ENCODE measurements at places on chromosomes 5 and 9. TPM values are rescaled to one million over a fixed set of nuclear protein-coding genes. Genes with fewer than 3 reads are reported as not detected.

DNAI1 gene
- total RNA-seq = not detected

RNF180 gene
- total RNA-seq = 22.4 TPM

GRCh38 chr5:7941692-7942091 lies 72.7 kb downstream of the MTRR start:
- DNase-seq = no peak

DNA sequence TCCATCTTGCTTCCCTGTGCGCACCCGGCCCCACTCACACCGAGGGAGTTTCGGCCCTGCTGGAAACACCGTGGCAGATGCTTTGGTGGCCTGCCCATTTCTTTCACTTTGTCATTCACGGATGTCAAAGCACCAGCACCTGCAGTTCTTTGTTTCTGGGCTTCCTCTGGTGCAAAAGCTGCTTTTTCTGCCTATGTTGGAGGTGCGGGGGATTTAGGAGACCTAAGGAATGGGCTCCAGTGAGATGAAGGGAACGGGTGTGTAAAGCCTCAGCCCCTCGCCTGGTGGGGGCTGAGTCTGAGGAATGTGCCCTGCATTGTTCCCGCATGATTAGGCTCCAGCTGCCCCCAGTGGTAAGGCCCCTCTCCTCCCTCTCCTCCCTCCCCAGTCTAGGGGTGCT lies 62.3 kb downstream of the THBS4 start:
- no peak for DNase-seq

QRFP gene
- not detected for total RNA-seq

DNA sequence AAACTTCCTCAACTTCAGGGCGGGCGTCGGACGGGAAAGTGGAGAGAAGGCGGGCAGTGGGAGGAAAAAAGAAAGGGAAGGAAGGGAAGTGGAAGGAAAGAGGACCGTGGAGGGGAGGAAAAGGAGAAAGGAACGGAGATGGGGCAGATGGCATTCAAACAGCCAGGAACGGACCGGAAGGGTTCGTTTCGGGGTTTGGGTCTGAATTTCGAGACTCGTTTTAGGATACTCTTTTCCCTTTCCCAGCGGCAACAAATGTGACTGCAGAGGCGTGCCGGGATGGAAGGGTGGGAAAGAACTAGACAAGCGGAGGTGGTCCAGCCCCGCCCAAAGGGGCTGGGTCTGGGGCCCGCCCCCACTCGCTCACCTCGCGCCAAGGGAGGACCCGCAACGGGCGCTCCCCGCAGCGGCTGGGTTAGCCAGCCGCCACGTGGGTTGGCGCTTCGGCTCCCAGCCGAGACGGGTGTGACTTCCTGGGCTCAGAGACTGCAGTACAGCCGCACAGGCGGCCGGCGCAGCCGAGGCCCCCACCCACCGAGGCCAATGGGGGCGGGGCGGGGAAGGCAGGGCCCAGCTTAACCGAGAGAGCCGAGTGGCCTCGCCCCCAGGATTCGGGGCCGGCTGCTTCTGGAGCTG lies 2.7 kb downstream of the VCAN start:
- peak; percentile 95 for DNase-seq

TRIM52 gene
- 19.9 TPM for total RNA-seq

PCDHGA4 gene
- total RNA-seq = 7.9 TPM

DNA sequence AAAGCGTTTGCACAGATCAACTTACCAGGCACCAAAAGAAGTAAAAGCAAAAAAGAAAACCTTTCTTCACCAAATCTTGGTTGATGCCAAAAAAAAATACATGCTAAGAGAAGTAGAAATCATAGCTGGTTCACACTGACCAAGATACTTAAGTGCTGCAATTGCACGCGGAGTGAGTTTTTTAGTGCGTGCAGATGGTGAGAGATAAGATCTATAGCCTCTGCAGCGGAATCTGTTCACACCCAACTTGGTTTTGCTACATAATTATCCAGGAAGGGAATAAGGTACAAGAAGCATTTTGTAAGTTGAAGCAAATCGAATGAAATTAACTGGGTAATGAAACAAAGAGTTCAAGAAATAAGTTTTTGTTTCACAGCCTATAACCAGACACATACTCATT lies 36.4 kb upstream of the CCDC152 start:
- no peak for DNase-seq

DNA sequence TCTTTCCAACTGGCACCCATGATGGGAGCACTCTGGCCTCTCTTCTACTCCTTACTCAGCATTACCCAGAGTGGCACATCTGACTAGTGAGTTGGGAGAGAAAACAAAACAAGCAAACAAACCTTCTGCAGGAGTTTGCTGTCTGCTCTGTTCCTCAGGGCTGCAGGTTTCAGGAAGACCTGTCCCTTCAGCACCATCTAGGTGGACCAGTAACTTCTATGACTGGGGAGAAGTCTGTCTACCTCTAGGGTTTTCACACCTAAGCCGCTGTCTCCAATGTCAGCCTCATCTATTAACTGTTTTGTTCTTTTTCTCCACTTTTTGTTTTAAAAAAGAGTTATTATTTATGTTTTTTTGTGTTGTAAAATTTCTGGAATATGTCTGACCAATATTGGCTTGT lies 58.7 kb downstream of the RAB3C start:
- no peak for DNase-seq

- DNase-seq = no peak
These were observed 23.9 kb upstream of the PPP1R2B start for GRCh38 chr5:156826150-156826549.

DNA sequence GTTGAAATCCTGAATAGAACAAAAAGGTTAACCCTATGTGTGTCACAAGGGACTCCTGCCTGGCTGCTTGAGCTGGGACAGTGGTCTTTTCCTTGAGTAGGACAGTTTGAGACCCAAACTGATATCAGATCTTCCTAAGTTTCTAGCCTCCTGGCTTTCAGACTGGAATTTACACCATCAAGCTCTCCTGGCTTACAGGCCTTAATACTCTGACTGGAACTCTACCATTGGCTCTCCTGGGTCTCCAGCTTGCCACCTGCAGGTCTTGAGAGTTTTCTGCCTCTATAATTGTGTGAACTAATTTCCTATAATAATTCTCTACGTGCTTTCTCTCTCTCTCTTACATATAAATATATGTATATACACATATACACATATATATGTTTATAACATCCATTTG lies 112.5 kb downstream of the PRR16 start:
- no peak for DNase-seq

- no peak for DNase-seq
These were observed 15.4 kb downstream of the HAUS6 start for GRCh38 chr9:19087106-19088000.

DNA sequence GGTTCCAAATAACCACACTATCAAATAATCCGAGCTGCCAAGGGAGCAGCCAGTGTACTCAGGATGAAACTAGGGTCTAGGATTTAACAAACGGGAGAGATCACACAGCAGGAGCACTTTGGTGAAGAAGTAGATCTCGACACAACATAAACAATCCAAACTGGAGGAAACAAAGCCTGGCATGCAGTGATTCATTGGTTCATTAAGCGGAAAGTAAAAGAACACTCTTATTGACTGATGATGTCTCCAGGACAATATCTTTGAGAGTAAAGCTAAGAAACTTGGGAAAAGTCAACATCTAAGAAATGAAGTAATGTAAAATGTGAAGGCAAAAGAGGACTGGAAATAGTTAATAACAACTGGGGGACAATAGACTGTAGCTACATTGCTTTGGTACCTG lies 1478.3 kb upstream of the CDH9 start:
- DNase-seq = no peak

SAXO1 gene
- total RNA-seq = 0.11 TPM

GRCh38 chr5:170437621-170438375 lies 48.6 kb upstream of the KCNMB1 start:
- no peak for DNase-seq

- no peak for DNase-seq
These were observed 75.1 kb downstream of the BASP1 start for GRCh38 chr5:17292434-17293015.

DNA sequence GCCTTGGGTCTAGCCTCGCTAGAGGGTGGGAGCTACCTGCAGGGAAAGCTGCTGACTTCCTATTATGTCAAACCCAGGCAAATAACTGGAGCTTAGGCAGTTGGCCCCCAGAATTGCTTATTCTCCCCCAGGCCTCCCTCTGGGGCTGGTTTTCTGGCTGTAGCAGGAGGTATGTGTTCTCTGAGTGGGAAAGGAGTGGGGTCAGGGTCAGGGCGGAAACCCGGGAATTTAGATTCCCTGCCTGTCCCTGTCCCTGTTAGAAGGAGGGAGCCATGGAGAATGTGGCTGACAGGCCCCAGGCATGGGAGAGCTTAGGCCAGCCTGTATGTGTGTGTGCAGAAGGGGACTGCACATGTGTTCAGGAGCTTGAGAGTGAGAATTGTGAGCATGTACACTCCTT lies 13.6 kb upstream of the CXXC5 start:
- no peak for DNase-seq

GRCh38 chr5:151086905-151087360 lies 6.1 kb upstream of the TNIP1 start:
- DNase-seq = no peak

DNA sequence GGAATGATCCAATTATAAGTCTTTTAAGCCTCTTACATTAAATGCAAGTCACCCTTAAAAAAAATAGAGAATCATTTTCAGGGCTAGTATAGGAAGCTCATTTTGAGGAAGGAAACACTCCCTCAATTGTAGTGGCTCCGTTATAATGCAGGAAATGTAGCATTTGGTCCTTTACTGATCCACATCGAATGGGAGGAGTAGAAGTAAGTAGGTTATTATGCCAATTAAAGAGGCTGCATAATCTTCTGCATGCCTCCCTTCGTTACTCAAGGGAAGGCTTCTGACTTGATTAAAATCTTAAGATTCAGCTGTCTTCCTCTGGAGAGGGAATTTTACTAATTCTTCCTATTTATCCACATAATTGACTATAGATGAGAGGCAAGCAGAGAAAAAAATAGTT lies 579.2 kb upstream of the COX7C start:
- DNase-seq = no peak

GRCh38 chr9:37206121-37206620 lies 85.8 kb downstream of the ZCCHC7 start:
- DNase-seq = no peak

DNA sequence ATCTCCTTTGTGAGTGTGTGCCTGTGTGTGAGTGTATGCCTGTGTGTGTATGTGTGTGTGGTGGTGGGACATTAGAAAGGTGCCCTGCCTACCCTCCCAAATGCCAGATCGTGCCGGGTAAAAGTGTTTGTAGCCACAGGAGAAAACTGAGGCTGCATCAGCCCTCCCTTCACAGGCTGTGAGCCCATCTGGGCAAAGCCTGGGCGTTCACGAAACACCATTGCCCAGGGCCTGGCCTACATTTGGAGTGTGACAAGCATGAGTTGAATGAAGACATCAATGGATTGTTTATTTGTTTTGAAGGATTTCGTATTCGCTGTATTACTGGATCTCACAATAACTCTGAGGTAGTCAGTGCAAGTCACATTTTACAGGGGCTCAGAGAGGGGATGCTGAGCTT lies 270.8 kb downstream of the NSG2 start:
- DNase-seq = no peak

SPAG8 gene
- total RNA-seq = 0.65 TPM

GRCh38 chr9:78365748-78366697 lies 69.1 kb downstream of the PSAT1 start:
- no peak for DNase-seq

GRCh38 chr9:131487621-131488031 lies 15.1 kb upstream of the POMT1 start:
- no peak for DNase-seq

- DNase-seq = no peak
These were observed 1664.5 kb downstream of the EFNA5 start for GRCh38 chr5:106006242-106006641.

- DNase-seq = no peak
These were observed 18.3 kb downstream of the PTGES2 start for GRCh38 chr9:128109050-128109709.

GRCh38 chr9:108213511-108213910 lies 642.3 kb downstream of the ACTL7B start:
- no peak for DNase-seq

- DNase-seq = no peak
These were observed 38.1 kb upstream of the ZCCHC7 start for GRCh38 chr9:37082214-37082765.

KCTD16 gene
- 0.11 TPM for total RNA-seq

- DNase-seq = no peak
These were observed 141.5 kb downstream of the GABRG2 start for GRCh38 chr5:162209005-162209605.

- DNase-seq = no peak
These were observed 1944.6 kb downstream of the EFNA5 start for GRCh38 chr5:105726093-105726492.

GRCh38 chr5:109411627-109412026 lies 1.9 kb upstream of the PJA2 start:
- DNase-seq = no peak

FST gene
- total RNA-seq = 16.4 TPM

DNA sequence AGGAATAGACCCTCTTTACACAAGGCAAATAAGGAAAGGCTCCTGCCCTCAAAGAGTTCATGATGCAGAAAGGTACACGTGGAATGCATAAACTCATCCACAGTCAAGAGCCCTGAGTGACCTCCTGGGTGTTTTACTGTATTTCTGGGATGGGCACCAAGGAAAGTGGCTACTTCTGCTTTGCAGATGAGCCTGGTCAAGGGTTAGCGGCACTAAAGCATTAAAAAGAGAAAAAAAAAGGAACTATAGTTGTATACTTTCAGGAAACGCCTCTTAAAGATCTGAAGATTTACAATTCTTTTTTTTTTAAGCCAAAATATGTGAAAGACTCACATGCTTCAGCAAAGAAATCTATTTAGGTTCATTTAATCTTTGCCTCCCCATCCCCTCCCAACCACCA lies 366.2 kb upstream of the PDE4D start:
- DNase-seq = no peak

DNA sequence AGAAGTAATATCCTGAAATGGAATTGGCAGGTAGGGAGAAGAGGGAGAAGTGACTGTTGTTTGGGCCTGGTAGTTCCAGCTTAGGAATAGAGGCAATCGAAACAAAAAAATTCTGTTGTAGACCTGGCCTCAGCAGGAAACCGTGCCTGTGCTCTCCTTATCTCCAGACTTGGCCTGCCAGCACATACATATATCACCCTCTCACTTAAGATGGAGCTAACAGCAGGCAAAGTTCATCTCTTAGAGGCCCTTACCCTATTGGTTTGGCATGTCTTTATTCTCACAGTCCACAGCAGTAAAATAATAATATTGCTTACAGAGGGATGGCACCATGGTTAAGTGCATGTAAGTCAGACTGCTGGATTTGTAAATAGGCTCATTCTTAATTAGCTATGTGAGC lies 19.6 kb upstream of the TNC start:
- DNase-seq = no peak

PCSK1 gene
- not detected for total RNA-seq

FOXD4L3 gene
- total RNA-seq = not detected

DNA sequence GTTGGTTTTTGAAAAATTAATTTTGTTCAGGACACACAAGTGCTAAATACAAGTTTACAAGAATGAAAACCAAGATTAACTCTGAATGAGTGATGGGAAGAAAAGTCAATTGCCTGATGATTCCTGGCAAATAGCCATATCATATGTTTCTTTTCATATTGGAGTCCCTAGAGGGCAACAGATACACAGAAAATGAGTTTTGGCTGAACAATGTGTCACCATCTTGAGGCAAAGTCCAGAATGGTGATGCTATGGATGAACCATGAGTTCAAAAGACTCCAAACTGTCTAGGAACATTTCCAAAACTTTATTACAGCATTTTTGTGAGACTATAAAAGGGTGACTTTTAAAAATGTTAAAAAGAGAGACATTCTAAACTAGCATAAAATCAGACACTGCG lies 382.9 kb downstream of the TMEM161B start:
- no peak for DNase-seq

All from esophagus muscularis mucosa (tissue), 4 donors.